ENCODE measurements at places on chromosomes 5 and 9.

- no peak for DNase-seq
Observed at GRCh38 chr9:127423476-127423933, 677 bp upstream of the ZNF79 start.

DNA sequence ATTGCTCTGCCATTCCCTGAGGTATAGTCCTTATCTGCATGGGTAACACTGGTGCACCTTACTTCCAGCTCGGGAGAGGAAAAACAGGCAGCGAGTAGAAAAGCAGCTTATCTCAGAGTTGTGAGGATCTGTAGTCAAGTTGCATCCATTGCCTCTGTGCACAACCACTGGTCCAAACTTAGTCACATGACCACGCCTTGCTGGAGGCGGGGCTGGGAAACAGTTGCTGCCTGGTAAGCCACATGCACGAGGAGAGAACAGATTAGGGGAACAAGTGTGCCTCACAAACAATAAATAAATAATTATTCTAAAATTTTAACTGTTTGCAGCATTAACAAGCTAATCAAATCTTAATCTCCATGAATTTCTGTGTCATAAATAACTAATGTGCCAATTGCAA is 18.6 kb downstream of the ZNF622 start:
- no peak for DNase-seq

DNA sequence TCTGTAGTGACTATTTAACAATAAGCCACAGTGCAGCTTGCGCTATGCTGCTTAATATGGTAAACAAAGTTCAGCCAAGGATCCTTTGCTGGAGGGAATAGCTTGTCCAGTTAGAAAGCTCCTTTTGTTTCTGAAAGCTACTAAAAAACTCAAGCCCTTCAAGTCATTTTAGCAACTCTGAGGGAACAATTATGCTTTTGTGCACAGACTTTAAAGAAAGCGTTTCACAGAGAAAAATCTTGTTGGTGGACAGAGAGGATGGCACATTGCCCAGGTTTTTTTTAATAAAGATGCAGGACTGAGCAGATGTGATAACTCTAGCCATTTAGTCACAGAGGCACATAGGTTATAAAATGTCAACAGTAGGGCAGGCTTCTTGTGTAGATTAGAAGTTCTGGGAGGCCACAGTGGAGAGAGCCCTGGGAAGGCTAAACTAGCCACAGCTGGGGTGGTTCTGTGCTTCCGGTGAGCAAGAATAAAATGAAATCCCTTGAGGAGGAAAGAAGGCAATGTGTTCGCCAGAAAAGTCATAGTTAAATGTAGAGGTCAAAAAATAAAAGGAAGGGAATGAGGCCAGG is 63.4 kb downstream of the ALDH7A1 start:
- DNase-seq: no peak

DNA sequence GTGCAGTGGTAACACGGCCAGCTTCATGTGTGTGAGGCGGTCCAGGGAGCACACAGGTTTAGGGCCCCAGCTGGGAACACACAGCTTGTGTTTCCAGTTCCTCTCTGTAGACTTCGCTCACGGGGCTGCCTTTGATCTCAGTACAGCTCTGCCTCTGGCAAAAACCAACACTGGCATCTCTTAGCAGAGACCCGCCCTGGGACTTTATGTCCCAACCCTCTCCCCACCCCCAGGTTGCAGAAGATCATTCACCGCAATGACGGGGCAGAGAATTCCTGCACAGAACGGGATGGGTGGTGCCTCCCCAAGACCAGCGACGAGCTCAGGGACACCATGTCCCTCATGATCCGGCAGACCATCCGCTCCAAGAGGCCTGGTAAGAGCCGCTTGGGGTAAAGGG is 5.2 kb upstream of the CEL start:
- DNase-seq: no peak

- no peak for DNase-seq
Observed at GRCh38 chr9:94761481-94761880, 35.0 kb downstream of the AOPEP start.

DNA sequence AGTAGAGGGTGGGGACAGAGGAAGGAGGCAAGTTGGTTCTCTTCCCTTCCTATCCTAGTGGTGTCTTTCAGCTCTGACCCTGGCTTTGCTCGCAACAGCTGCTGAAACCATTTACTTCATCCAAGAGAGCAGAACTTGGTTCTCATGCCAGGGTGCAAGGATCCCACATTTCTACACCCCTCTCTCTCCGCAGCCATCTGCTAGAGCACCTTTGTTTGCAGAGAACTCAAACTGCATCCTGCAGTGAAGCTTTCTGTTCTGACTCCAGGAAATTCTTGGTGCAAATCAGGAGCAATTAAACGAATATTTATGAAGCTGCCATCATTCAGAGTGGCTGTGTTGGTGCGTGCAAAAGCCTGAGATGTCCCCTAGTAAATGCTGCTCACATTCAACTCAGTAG is 31.9 kb downstream of the NEUROG1 start:
- no peak for DNase-seq

Measured in thoracic aorta (tissue), 2 donors.